GM23338 (cell line): ENCODE measurements at places on chromosomes 13 and 19. TPM values are rescaled to one million over a fixed set of nuclear protein-coding genes. Genes with fewer than 3 reads are reported as not detected.

MICU2 gene
- 45.5 and 51.0 TPM in 2 replicates for polyA plus RNA-seq

LHB gene
- polyA plus RNA-seq = 0.76 TPM in 1 of 2 replicates, not detected in the other

HIPK4 gene
- polyA plus RNA-seq = 0.21 and 0.37 TPM in 2 replicates

TDRD12 gene
- polyA plus RNA-seq = 0.68 and 1.0 TPM in 2 replicates

ETHE1 gene
- polyA plus RNA-seq = 8.9 and 11.1 TPM in 2 replicates

RFX2 gene
- polyA plus RNA-seq = 11.5 and 13.0 TPM in 2 replicates

KANK3 gene
- polyA plus RNA-seq = 2.0 and 2.2 TPM in 2 replicates

PLA2G4C gene
- polyA plus RNA-seq = 2.9 and 4.1 TPM in 2 replicates

FGF21 gene
- polyA plus RNA-seq = 0.78 and 1.1 TPM in 2 replicates

MCF2L gene
- 4.8 and 7.4 TPM in 2 replicates for polyA plus RNA-seq

PIAS4 gene
- polyA plus RNA-seq = 17.0 and 20.0 TPM in 2 replicates

CEACAM20 gene
- not detected in 2 replicates for polyA plus RNA-seq

PLIN5 gene
- 1.5 and 1.9 TPM in 2 replicates for polyA plus RNA-seq

SPRED3 gene
- polyA plus RNA-seq = 10.7 and 11.6 TPM in 2 replicates

SERTAD3 gene
- polyA plus RNA-seq = 24.1 and 27.9 TPM in 2 replicates

PSG6 gene
- 0.16 TPM in 1 of 2 replicates, not detected in the other for polyA plus RNA-seq

CGB5 gene
- polyA plus RNA-seq = not detected in 2 replicates

XRCC1 gene
- polyA plus RNA-seq = 32.0 and 35.3 TPM in 2 replicates

PTGIR gene
- polyA plus RNA-seq = not detected in 2 replicates

RNF113B gene
- polyA plus RNA-seq = 0.19 and 0.21 TPM in 2 replicates

SIGLEC6 gene
- polyA plus RNA-seq = not detected in 2 replicates

KLK11 gene
- 0.28 TPM in 1 of 2 replicates, not detected in the other for polyA plus RNA-seq

PSG7 gene
- polyA plus RNA-seq = not detected in 2 replicates
